ENCODE measurements at places on chromosomes 16 and 17. TPM values are rescaled to one million over a fixed set of nuclear protein-coding genes. Genes with fewer than 3 reads are reported as not detected.

GRCh38 chr16:4693956-4694641 lies 737 bp downstream of the NUDT16L1 start:
- DNase-seq: no peak

The ALDH3A1 gene
- 1.3 TPM for total RNA-seq

DNA sequence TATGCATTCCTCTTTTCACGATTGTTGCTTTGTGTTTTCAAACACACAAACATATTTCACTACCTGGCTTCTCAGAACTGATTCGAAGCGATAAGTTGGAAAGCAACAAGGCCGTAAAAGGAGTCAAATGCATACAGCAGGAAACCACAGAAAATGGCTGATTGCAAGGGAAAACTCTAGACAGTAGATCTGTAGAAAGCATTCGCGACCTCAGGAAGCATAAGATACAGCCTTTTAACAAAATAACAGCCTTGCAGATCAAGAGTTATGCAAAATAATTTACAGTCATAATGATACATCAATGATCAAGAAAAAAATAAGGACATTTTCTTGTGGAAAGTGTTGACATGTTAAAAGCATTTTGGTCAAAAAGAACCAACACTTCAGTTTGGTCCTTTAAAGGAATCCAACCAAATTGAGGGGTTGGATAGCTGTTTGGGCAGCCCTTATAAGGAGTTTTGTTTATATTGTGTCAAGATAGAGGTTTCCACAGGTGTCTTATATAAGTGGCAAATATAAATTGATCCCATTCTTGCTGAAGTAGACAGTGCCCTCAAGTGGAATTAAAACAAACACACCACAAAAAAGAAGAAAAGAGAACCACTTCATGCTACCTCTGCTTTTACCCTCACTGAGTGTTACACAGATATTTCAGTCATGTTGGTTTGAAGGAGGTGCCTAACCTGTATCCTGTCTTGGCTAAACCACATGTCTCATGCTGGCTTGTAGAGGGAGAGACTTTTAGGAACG lies 5.5 kb downstream of the CYLD start:
- no peak for DNase-seq

The SLC16A6 gene
- 6.0 TPM for total RNA-seq

DNA sequence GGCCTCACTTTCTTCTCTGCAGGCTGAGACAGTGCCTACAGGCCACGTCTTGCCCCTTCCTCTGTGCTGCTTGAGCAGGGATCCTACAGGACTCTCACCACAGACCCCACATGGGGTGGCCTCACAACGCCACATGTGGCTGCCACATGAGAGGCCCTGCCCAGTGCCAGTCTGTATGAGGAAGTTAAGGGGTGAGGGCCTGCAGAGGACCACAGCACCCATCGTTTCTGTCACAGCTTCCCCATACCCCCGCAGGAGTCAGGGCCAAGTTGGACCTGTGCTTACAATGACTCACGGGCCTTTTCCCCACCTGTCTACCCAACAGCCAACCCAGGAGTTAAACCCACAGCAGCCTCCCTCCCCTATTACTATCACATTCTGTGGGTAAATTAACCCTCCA lies 2.9 kb upstream of the GSDMB start:
- DNase-seq: no peak

DNA sequence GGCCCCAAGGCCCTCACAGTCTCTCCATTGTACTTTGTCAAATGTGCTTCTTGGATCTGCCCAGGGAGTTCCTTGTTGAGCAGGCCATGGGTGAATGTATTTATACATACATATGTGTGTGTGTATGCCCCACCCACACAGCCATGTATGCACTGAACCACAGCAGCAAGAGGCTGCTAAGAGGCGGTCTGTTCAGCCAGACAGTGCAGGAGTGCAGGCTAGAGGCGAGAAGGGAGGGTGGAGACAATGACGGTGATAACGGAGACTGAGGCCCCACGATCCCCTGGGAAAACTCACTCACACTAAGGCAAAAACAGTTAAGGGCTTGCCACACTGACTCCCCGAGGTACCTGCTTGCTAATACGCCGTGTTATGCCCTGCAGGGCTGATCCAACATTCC lies 151.0 kb upstream of the CDC42EP4 start:
- DNase-seq: no peak

The KCNJ18 gene
- not detected for total RNA-seq

GRCh38 chr17:62981933-62982332 lies 15.9 kb downstream of the TANC2 start:
- no peak for DNase-seq

DNA sequence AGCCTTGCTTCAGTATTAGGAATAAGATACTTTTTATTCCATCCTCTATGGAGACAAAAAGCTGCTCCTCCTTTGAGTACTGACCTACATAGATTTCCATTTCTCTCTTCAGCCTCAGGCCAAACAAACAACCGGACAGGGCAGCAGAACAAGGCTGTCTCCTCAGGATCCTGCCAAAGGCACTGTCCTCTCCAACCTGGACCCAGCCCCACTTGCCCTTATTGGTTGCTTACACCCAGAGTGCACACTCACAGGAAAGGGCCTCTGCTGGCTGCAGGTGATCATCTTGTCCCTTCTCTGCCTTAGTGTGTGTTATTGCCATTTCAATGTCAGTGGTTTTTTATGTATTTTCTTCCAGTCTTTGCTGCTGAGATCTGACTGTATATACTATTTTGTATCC lies 26.6 kb downstream of the LIG3 start:
- no peak for DNase-seq

- no peak for DNase-seq
These were observed 7.7 kb downstream of the ZNF207 start for GRCh38 chr17:32357615-32358014.

The TOX3 gene
- 4.6 TPM for total RNA-seq

DNA sequence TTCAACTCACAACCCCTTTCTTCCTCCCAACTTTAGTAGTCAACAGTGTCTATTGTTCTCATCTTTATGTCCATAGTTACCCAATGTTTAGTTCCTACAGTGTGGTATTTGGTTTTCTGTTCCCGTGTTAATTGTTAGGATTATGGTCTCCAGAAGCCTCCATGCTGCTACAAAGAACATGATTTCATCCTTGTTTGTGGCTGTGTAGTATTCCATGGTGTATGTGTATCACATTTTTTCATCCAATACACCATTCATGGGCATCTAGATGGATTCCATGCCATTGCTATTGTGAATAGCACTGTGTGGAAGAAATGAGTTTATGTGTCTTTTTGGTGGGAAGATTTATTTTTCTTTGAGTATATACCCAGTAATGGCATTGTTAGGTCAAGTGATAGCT lies 420.3 kb downstream of the XYLT1 start:
- no peak for DNase-seq

GRCh38 chr16:54361246-54361645 lies 74.7 kb upstream of the IRX3 start:
- DNase-seq: no peak

- DNase-seq: no peak
These were observed 22.0 kb downstream of the KPNA2 start for GRCh38 chr17:68057531-68057952.

DNA sequence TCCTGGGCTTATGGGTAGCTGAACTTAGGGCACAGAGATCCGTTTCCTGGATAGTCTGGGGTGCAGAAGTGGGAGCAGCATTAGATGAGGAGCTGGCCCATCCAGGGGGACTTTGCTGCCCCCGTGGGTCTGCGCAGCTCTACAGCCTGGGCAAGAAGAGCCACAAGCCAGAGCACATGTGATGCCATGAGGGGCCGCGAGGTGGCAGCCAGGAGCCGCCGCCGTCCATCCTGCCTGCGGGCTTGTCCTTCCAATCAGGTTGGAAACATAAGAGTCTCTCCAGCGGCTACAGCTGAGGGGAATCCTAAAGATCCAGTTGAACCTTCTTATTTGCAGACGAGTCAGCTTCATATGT lies 21.9 kb downstream of the C1QTNF1 start:
- peak; percentile 83 for DNase-seq

DNA sequence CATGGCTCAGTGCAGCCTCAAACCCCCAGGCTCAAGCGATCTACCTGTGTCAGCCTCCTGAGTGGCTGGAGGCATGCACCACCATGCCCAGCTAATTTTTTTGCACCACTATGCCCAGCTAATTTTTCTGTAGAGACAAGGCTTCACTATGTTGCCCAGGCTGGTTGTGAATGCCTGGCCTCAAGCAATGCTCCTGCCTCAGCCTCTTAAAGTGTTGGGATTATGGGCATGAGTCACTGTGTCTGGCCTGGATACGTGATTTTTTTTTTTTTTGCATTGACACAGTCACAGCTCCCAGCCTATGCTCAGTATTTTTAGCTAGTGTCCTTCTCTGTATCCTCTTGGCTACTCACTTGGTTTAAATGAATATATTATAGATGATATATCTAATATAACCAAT lies 377.0 kb upstream of the TNRC6C start:
- no peak for DNase-seq

The RNF213 gene
- 52.0 TPM for total RNA-seq

DNA sequence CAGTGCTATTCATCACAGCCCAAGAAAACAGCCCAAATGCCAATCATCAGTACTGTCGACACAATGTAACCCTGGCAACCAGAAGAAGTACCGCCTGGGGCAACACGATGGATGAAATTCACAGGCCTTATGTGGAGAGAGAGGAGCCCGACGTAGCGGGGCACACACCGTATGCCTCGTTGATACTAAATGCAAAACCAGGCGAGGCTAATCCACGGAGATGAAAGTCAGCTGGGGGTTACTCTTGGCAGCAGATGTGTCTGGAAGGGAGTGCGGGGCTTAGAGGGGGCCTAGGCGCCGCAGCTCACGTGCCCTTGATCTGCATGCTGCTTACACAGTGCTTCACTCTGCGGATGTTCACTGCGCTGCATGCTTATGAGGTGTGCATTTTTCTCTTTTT lies 29.8 kb downstream of the ITGAE start:
- DNase-seq: no peak

DNA sequence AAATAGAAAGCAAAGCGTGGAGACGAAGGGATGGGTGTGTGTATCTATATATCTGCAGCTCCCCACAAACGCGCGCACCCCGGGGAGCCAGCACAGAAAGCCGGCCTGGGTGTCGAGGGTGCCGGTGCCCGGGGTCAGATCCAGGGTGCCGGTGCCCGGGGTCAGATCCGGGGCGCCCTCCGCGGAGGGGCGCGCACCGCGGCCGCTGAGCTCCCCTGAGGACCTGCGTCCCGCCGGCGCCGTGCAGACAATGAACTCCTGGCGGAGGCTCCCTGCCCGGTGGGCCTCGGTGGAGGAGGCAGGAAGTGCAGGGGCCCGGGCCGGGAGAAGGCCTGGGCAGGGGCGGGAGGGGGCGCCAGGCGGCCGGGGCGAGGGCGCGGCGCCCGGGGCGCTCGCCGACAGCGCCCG lies 1.1 kb downstream of the ZNF423 start:
- no peak for DNase-seq

DNA sequence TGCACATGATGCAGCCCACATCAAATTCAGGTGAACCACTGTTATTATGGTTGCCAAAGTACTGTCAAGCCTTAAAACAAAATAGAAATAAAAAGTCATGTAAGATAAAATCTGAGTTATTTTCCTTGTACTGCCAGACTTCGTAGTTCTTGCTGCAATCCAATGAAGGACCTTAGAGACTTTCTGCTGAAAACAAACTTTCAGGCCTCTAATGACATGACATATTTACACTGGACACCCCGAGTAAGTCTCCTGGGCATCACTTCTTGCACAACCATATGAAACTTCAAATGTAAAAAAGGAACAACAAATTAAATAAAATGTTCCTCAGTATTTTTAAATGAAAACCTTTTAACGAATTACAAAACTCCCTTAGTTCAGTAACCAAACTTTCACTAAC lies 66.7 kb downstream of the TOX3 start:
- no peak for DNase-seq

- DNase-seq: no peak
These were observed 414.1 kb upstream of the SALL1 start for GRCh38 chr16:51565184-51565583.

- DNase-seq: no peak
These were observed 309.5 kb upstream of the PMFBP1 start for GRCh38 chr16:72481419-72481818.

The NT5C3B gene
- total RNA-seq: 51.7 TPM

GRCh38 chr17:3845621-3846436 lies at the start of gene NCBP3:
TSS of gene NCBP3 (minus strand) at chr17:3846246. CDS start at chr17:3846223, 23 bp downstream.
- DNase-seq: peak; percentile 89

DNA sequence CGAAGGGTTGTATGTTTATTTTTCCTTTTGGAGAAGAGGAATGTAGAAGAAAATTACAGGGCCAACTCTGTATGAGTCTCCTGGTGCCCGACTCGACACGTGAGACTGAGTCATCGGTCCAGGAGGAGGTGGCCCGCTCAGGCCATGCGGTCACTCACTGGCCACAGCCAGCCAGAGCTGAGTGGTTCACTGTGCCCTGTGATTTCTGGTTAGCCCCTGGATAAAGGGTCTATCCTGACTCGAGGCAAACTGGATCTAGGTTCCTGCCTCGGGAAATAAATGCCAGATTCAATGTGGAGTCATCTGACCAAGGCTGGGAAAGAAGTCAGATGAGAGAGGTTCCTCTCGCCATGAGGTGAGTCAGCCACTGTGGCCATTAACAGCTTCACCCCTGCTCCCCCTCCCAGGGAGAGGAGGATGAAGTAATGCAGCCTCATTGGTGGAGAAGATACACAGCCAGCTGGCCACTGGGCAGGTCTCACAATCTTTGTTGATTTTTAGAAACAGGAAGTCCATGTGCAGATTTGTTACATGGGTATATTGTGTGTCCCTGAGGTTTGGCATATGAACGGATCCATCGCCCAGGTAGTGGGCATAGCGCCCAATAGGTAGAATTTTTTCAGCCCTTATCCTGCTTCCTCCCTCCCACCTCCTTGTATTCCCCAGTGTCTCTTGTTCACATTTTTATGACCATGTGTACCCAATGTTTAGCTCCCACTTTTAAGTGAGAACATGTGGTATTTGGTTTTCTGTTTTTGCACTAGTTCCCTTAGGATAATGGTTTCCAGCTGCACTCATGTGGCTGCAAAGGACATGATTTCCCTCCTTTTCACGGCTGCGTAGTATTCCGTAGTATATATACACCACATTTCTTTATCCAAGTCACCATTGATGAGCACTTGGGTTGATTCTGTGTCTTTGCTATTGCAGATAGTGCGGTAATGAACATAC lies 21.7 kb upstream of the USP36 start:
- DNase-seq: peak; percentile 72

DNA sequence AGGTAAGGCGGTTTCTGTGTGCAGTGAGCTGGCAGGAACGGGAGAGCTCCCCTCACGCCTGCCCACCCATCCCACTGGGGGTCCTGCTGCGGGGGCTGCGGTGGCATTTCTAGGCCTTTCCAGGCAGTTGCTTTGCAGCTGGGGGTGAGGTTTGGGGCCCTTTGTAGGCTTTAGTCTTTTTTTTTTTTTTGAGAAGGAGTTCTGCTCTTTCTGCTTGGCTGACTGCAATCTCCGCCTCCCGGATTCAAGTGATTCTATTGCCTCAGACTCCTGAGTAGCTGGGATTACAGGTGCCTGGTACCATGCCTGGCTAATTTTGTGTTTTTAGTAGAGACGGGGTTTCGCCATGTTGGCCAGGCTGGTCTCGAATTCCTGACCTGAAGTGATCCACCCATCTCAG lies 11.1 kb downstream of the TSC2 start:
- DNase-seq: no peak

The RHOT1 gene
- total RNA-seq: 63.2 TPM

Data from dorsolateral prefrontal cortex (tissue), 122 donors.